ENCODE measurements at places on chromosomes 3 and 15.

- DNase-seq, result no peak
Observed at GRCh38 chr3:21138085-21138484, 612.9 kb downstream of the ZNF385D start.

GRCh38 chr3:126982126-126982470 lies 817 bp upstream of the PLXNA1 start:
- DNase-seq, result no peak

DNA sequence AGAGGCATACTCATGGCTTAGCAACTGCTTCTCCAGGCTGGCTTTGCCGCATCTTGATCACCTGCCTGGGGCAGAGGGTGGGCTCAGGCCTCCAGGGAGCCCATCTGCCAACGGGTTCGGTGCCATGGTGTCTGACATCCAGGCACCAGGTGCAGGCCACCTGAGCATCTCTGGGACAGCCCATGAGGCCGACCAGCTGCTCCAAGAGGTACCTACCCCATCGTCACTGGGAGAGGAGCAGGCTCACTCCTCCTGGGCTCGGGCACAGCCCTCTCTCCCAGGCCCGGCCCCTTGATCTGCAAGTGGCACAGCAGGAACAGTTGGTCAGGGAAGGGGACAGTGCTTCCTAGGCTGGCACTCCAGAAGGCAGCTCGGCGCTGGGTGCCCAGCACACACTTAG lies 21.9 kb downstream of the TPRA1 start:
- no peak for DNase-seq

DNA sequence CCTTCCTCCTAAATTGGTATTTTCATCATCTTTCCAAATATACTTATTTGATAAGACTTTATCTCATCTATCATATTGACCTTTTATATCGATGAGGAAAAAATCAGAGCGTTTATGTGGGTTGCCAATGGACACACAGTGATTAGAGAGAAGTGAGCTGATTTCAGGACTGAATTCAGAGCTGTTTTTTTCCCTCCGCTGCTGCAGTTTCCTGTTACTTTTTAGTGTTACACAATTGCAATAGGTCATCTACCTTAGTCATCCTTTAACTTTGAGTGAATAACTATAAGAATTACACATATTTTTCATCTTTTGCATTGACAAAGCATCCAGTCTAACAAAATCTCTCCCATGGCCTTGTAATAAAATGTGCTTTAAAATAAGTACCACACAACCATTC lies 266.3 kb upstream of the CNTN4 start:
- DNase-seq, result no peak

DNA sequence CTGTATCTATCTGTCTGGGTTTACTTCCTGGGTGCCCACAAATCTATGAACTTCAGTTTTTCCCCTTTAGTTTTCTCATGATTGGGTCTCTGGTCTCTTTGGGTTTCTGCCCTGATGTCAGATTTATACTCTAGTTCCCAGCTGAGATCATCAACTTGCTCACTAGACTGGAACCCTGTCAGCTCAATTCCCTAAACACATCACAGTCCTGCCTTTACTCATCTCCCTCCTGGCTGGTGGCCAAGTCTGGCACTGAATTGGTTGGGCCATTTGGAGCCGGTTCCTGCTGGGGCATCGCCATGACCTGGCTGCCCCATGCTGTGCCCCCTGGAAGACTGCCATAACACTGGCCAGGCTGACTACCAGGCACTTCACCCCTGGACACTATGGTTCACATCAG lies 345.3 kb downstream of the CHST2 start:
- DNase-seq, result no peak

GRCh38 chr3:43212914-43213611 lies 73.3 kb upstream of the SNRK start:
- DNase-seq, result no peak

GRCh38 chr3:114308830-114309229 lies 15.0 kb downstream of the TIGIT start:
- no peak for DNase-seq

- no peak for DNase-seq
Observed at GRCh38 chr3:128369881-128370642, 96.6 kb downstream of the DNAJB8 start.

GRCh38 chr15:75927601-75928000 lies 23.9 kb downstream of the FBXO22 start:
- DNase-seq, result no peak

DNA sequence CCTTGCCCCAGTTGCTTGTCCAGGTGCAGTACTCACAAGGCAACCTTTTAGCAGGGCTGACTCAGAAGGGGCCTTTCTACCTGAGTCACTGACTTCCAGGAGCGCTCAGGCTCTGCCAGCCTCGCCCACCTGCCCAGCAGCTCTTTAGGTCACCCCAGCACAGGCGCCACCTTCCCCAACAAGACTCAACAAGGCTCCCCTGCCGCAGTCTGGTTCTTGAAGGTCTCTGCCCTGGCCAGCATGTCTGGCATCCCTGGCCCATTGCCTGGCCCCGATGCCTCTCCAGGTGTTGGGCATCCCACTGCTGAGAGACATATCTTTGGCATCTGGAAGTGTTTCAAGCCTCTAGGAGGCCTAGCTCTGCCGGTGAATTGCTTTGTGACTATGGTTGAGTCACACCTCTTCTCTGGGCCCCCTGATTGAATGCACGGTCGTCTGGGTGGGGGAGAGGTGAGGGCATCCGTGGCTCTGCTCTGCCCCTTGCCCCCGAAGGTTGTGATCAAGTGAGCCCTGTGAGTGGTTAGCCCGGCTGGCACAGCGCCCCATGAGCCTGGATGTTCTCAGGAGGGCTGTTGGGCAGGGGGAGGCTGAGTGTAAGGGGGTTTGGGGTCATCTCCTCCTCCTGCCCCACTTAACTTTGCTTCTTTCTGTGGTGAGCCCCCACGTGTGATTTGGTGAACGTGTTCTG lies 21.6 kb downstream of the SNX33 start:
- DNase-seq, result no peak

GRCh38 chr3:15271785-15272381 lies 60.5 kb downstream of the SH3BP5 start:
- no peak for DNase-seq

DNA sequence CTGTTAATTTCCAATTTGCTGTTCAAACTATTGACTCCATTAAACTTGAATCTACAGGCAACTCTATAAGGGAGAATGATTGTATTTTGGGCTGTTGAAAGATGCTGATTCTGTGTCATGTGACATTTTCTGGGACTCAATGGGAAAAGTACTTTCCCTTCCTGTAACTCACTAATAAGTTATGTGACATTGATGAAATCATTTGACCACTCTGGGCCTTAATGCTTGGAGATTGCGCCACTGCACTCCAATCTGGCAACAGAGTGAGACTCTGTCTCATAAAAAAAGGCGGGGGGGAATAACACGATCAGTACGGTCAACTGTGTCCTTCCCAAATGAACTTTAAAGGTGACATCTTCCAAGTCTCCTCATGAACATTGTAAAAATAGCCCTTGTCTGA lies 215.2 kb upstream of the SGO1 start:
- DNase-seq, result no peak

DNA sequence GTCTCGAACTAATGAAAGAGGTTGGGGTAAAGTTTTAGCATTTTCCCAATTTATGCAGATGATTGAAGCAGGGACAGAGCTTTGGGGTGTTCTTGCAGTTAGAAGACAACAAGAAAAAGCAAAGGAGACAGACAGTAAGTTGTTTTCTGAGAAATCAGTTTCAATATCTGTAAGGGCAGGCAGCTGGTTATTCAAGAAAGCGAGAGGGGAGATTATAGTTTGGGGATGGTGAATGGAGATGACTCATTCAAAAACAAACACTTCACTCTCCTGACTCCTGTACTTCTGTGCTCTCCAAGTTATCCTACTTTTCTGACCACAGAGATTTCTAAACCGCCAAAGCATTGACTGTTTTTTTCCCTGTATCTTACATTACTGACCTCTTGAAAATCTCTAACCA lies 352.0 kb downstream of the GAP43 start:
- no peak for DNase-seq

DNA sequence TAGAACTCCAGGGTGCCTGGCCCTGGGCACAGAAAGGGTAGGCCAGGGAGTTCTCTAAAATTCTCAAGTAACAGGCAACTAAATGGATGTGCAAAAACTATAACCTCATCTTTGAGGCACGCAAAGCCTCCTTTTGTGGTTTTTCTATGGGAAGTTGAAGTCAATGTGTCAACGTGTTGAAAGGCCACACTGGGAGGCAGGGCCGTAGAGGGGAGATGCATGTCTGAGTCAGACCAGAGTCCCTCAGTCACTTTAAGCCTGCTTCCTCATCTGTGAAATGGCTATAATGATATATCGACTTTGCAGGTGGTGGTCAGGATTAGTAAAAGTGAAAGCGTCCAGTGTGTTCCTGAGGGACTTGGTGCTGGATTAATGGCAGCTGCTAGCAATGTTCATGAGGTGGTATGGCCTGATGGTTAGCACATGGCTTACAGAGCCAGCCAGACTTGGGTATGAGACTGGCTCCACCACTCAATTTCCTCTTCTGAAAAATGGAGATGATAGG lies 17.0 kb downstream of the TGM5 start:
- no peak for DNase-seq

GRCh38 chr3:53585049-53585448 lies 90.6 kb downstream of the CACNA1D start:
- no peak for DNase-seq

GRCh38 chr3:174957081-174957480 lies 97.9 kb downstream of the NAALADL2 start:
- DNase-seq, result no peak

GRCh38 chr3:171743327-171744157 lies 66.7 kb downstream of the PLD1 start:
- no peak for DNase-seq

- no peak for DNase-seq
Observed at GRCh38 chr3:184316792-184317191, 2.4 kb downstream of the EIF4G1 start.

DNA sequence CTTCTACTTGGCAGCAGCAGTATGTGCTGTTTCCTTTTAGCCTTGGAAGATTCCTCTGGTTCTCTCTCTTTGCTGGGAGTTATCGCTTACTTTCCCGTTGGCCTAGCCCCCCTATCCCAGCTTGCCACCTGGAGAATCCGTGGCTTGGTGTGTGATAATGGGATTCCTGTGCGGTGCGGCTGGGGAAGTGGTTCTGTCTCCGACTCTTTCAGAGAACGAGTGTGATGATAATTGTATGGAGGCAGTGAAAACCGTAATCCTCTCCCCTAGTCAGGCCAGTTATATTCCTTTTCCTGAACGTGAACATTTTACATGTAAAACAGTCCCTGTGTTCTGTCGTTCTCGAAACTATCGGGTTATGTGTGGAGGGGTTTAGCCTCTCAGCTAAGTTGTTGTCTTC lies 300.1 kb upstream of the C2CD4B start:
- DNase-seq, result no peak

- peak; percentile 41 for DNase-seq
Observed at GRCh38 chr3:194261581-194262063, 89.5 kb downstream of the CPN2 start.

GRCh38 chr3:160372780-160373179 lies 26.2 kb downstream of the IFT80 start:
- DNase-seq, result no peak

DNA sequence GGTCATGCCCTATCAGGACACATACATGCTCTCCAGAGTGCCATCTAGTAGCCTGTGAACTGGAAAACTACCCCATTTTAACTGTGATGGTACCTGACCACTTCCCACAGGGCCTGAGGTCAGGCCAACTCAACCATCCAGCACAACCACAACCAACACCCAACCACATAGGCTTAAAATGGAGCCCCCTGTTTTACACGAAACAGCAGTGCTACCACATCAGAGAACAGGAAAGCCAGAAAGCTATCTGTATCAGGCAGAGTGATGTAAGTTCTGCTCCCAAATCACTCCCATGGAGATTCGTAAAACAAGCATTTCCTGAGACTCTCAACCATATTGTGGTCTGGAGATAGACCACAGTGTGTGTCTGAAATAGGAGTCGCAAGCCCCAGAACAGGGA lies 1017.3 kb upstream of the EPHA6 start:
- DNase-seq, result no peak

DNA sequence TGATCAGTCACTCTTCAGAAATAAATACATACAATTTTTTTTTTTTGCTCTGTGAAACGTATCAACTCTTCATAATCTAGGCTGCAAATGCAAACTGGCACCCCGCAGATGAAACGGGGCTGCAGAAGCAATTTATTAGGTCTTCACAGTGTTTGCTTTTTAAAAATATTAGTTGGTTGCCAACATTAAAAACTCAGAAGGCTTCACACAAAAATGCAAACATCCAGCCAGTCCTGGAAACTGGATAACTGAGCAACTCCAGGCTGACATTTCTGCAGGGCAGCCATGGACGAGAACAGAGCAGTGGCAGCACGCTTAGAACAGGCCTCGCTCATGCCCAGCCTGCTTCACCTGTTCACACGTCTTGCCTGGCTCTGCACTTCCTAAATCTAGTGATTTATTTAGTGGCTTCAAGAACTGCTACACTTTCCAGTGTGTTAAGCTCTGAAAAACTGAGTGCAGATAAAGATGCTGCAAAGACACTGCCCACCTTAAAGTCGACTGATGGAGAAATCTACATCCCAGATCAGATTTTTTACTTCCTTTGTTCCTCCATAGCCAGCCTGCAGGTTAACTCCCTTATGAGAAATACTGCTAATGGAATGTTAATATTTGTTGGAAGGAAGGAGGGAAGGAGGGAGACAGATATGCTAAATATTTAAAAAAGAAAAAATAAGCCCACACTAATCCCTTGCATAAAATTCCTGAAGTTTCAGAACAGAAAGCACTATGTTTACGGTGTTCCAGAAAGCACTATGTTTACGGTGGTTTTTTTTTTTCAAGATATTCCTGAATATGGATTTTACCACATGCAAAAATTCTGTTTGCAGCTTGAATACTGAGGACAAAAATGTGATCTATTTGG lies 53.6 kb downstream of the SETMAR start:
- DNase-seq, result no peak

- no peak for DNase-seq
Observed at GRCh38 chr3:79032686-79033318, 735.0 kb downstream of the ROBO1 start.

GRCh38 chr15:31352911-31353811 lies 26.5 kb downstream of the KLF13 start:
- no peak for DNase-seq

GRCh38 chr3:74217467-74217866 lies 397.0 kb downstream of the CNTN3 start:
- no peak for DNase-seq

- no peak for DNase-seq
Observed at GRCh38 chr3:169847896-169848295, 21.8 kb downstream of the LRRC31 start.

DNA sequence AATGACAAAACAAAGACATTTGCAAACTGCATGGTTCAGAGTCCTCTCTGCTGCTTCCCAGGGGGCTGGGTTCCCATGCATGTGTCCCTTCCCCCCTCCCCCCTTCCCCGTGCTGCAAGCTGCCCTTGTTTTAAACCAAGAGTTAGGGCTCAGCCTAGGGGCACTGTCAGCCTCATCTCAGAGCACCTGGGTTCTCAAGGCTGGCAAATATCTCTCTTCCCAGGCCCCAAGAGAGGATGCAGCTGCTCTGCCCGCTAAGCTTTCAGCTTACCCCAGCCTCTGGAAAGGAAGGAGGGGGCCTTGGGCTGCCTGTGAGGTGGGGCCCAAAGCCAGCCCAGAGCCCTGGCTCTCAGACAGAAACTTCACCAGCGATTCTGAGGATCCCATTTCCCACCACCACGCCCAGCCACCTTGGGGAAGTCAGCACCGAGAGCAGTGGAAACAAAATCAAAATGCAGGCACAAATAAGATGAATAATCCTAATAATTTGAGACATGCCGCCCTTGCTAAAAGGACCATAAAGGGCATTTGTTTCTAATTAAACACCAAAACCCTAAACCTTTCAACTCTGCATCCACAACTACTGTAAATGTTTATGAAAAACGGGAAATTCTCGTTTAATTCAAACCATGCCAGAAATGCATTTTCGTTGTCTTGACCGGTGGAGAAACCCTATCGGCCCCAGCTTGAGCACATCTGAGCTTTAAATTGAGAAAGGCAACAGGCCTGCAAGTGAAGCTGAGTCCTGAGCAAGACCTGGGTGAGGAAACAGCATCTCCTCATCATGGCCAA lies 67.7 kb upstream of the WNT5A start:
- no peak for DNase-seq

Data from ecto neural progenitor cell (in vitro differentiated cells).